Activated T-helper 1 cell treated with anti-CD3 and anti-CD28 coated beads, Interleukin-2, amount 50 U/mL, for 16 hours (primary cell): ENCODE measurements at places on chromosomes 4 and X.

GRCh38 chr4:156764846-156765245 is 206.8 kb downstream of the PDGFC start:
- DNase-seq = no peak

DNA sequence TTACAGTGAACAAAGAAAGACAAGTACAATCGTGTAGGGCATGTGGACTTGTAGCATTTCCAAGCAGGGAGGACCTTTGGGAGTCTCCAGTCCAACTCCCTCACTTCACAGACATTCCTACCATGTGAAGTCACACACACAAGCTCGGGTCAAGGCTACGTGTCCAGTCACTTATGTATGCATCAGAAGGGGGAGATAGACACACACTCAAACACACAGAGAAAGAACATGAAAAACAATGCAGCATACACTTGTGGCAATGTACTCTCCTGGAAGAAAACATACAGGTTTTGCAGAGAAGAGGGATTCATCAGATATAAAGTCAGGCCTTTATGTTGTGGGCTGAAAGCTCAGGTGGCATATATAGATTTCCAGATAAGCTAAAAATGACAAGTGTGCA is 136.1 kb upstream of the MID1 start:
- DNase-seq = no peak

DNA sequence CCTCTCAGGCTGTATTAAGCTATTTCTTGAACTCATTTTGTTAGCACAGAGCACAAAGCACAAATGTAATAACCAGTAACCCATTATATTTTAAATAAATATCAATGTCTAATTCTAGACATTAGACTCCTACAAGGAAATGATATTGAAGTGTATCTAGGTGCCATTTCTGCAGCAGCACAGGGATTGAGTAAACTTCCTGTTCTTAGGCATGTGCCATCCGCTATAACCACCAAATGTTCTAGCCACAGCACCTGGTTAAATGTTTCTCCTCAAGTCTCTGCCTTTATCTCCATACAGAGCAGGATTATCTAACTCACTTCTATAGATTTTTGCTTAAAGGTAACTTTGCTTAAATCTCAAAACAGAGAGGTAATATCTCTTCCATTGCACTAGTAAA is 51.4 kb downstream of the SGMS2 start:
- DNase-seq = no peak

DNA sequence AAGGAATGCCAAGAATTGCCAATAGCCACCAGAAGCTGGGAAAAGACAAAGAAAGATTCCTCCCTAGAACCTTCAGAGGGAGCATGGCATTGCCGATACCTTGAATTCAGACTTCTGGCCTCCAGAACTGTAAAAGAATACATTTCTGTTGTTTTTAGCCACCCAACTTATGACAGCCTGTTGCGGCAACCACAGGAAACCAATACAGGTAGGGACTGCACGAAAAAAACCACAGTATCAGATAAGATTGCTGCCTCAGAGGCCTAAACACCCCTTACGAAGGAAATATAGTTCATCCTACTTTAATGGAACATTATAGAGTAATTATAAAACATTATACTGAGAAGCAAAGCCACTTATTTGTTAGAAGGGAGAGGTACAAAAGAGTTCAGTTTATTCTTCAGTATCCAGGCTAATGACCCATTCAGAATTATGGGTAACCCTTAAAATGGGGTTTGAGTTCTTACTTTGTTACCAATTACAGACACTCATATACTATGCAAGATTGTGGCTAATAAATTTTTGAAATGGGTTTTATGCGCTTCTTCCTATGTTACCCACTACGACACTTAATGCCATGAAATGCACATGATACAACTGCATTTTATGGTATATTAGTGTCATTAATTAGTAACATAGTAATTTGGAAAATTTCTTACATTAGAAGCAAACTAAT is 37.4 kb upstream of the SMIM10L2A start:
- no peak for DNase-seq

GRCh38 chr4:24544208-24544988 is 40.0 kb downstream of the DHX15 start:
- no peak for DNase-seq

GRCh38 chr4:84569009-84569408 is 13.9 kb upstream of the CDS1 start:
- DNase-seq = no peak

GRCh38 chr4:182339221-182339641 is 96.0 kb downstream of the TENM3 start:
- no peak for DNase-seq

DNA sequence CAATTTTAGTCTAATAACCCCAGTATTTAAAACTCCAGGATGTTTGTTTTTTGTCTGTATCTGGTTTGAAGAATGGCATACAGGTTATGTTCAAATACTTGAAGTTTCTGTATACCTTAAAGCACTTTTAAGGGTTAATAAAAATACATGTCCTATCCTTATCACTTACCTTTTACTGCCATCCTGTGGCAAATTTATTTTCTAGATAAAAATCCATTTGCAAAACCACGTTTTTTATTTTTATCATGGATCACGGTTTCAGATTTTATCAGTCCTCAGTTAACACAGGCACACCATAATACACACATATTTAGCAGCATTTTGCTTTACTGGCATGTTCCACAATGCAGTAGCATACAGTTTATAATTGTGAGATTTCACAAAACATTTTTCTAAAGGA is 113.3 kb upstream of the H2AZ1 start:
- no peak for DNase-seq

GRCh38 chr4:71184195-71184781 is 154.5 kb upstream of the SLC4A4 start:
- DNase-seq = no peak

DNA sequence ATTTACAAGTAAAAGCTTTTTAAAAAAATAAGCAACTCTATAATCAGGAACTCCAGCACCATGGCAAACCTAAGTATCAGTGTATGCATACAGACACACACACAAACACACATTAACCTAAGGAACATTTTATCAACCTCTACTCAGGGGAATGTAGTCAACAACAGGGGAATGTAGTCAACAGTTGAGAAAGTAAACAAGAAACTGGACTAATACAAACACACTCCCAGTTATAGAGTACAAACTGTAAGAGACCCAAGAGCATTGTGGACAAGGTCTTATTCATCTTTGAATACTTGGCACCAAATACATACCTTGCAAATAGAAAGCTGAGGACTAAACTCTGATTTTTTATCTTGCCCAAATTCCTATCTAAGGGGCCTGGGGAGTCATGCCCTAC is 36.2 kb downstream of the PAPSS1 start:
- no peak for DNase-seq

- DNase-seq = no peak
Observed at GRCh38 chr4:10078481-10079233, 37.9 kb downstream of the WDR1 start.
